ENCODE measurements at places on chromosomes 1 and 21.

GRCh38 chr1:25001125-25001915 lies 71.2 kb upstream of the RUNX3 start:
- no peak for DNase-seq

DNA sequence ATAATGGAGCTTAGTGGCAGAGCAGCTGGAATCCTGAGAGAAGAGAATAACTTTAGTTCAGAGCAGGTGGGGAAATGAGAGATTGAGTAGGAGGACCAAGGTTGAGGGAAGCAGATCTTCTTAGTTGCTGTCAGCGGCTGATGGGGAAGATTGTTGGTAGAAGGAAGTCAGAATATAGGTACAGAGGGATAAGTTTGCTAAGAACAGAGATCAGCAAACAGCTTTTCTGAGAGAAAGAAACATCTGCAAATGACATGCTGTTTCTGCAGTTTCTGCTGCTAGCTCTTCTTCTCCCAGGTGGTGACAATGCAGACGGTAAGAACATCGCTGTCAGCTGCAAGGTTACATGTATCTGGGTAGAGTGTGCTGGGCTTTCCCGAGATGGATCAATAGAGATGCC lies at the start of gene CD1C:
Gene CD1C, plus strand, starts transcription at position 113 of the 400 bp plus-strand sequence. Its CDS starts 142 bp downstream, at position 255.
- DNase-seq: no peak

GRCh38 chr1:182599339-182599738 lies 4.8 kb downstream of the RGS16 start:
- DNase-seq: no peak

DNA sequence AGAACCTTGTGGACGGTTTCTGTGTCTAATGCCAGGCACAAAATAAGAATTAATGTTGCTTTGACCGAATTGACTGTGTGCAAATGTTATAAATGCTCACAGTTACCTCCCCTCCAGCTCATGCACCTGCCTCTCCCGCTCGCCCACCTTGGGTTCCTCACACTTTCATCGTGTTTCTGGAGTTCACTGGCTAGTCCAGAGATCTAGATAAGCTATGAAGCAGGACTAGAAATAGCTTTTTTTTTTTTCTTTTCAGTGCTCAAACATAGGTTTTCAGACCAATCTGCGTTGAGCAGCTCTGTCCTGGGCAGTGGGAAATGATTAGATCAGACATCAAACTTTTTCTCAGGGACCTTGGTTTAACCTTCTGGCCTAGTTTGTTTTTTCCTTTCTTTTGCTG lies 11.1 kb downstream of the TENT5C start:
- DNase-seq: no peak

GRCh38 chr1:172431721-172432192 lies 11.3 kb downstream of the C1orf105 start:
- DNase-seq: no peak

DNA sequence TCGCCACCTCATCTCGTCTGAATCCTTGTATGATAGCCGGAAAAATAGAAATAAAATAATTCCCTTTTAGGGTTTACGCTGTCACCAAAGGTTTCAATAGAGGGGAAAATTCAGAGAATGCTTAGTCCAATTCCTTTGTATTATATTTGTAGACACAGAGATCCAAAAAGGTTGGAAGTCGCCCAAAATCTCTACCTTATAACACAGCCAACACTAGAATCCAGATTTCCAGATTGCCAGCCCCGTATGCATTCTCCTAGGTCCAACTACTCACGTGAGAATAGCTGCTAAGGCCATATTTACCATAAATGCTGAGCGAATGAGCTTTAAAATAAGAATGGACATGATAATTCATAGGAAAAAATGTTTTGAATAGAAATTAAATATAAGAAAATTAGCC lies 124.5 kb downstream of the KCNK1 start:
- DNase-seq: no peak

GRCh38 chr1:170296642-170297041 lies 150.9 kb downstream of the NTMT2 start:
- DNase-seq: no peak

DNA sequence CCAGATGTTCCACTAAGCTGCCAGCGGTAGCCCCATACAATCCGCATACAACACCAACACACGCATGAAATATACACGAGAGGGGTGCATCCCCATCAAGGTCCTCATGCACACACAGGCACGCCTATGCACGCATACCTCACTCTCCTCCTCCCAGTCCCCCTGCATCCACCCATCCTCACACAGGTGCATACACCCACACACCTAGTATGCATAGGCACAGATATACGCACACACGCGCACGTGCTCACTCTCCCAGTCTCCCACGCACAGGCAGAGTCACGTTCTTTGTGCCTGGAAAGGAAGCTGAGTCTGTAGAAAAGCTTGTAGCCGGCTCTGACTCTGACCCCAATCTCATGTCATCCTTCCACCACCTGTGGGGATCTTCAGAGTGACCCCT lies 16.9 kb upstream of the PADI2 start:
- DNase-seq: no peak

DNA sequence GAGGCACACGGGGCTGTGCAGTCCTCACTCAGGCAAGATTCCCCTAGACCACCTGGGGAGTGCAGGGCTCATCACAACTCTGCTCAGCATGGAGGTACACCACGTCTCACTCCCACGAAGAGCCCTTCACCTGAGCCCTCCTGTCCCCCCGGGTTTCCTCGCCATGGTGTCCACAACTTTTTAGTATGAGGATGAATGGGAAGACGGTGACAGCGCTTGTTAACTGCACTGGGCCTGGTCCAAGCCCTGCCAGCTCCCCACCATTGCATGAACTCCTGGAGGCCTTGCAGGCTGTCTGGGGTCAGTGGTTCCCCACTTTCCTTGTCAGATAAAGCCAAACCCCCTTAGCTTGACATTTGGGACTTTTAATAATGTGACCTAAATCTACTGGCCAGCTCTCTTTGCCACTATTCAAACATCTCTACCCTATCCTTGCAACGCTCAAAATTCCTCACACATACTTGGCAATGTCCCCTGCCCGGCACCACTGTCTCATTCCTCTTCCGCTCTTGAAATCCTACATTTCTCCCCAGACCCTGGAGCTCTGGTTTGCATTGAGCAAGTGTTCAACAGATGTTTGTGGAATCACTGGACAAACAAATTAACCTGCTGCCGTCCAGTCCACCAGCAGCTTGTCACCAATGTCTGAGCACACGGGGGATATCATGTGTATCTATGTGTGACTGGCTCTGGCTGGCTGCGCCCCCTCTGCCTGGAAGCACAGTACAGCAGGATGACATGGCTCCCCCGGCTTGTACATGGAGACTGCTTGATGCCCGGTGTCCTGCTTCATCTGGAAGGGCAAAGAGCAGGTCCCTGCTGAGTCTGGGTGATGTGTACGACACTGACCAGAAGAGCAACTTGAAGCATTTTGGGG lies 11.2 kb downstream of the TMEM9 start:
- DNase-seq: no peak

- DNase-seq: no peak
Observed at GRCh38 chr1:49036700-49037099, 260.0 kb upstream of the BEND5 start.

GRCh38 chr1:58699011-58699762 lies 675 bp downstream of the MYSM1 start:
- DNase-seq: no peak

GRCh38 chr1:246367041-246367440 lies 140.0 kb downstream of the SMYD3 start:
- DNase-seq: no peak

DNA sequence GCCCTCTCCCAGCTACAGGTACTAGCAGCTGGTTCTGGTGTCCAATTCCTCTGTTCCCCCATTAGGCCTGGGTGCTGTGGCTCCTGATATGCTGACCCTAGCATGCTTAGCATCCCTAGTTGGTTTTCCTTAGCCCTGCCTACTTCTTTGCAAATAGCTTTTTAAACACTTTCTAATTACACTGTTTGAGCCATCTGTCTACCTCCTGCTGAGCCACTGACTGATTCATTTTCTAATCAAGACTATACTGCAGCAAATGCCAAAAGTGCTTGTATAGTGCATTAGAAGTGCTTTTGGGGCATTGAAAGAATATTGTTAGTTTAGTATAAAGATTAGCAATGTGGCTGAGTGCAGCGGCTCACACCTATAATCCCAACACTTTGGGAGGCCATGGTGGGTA lies 36.3 kb downstream of the ERICH3 start:
- no peak for DNase-seq

DNA sequence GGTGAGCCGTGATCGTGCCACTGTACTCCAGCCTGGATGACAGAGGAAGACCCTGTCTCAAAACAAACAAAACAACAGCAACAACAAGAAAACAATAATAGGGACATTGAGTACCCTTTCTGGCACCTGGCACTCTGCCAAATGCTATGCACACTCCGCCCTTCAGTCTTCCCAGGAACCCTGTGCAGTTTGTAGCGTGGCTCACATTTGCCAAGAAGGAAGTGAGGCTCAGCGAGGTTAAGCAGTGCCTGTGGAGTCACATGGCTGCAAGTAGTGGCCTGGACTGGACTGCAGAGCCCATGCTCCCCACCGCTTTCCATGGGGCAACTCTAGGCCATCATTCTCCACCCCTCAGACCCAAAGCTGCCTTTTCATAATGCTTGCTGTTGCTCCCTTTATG lies 5.3 kb upstream of the EVA1B start:
- no peak for DNase-seq

- no peak for DNase-seq
Observed at GRCh38 chr1:21198929-21199328, 22.2 kb upstream of the EIF4G3 start.

DNA sequence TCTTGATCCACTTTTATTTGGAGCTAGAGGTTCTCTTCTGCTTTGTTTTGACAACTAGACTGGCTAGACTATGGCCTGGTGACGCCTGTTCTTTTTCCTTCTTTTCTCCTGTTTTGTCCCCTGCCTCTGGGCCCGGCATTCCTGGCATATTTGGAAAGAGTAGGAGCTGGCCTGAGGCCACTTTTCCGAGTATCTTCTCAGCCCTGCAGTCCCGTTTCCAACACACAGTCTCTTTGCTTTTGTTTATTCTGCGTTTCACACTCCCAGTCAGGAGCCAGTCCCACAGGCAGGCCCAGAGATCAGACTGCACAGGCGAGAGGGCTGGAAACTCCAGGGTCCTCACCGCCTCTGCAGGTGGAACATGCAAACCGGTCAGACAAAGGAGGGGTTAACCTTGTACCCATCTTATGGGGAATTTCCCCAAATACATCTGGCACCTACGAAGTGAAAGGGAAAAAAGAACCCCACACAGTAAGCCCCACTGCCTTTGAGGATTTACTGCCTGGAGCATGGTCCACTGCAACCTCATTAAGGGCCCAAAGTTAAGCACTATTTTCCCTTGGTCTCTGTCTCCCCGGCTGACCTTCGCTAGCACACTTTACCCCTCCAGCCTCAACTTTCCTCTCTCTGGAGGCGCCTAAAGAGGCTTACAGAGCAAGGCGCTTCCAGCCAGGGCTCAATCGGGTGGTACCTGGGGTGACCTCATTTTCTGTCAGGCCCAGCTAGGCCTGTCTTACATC lies 141.1 kb downstream of the TOMM20 start:
- DNase-seq: no peak

DNA sequence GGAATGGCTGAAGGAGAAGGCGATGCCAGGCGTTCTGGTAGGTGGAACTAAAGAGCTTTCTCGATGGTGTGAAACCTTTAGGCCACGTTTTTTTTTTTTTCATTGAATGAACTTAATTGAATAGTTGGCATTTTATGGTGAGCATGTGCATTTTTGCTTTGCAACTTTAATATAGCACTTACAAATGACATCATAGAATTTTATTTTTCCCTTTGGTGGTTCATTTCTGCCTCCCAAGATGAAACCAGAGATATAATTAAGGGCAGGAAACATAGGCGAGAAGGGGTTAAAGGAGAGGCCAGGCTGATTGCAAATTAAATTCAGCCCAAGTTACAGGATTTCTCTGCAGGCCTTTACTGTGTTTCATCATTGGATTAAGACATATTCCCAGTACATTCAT lies 85.5 kb upstream of the L1TD1 start:
- no peak for DNase-seq

- DNase-seq: no peak
Observed at GRCh38 chr1:206419250-206419649, 51.0 kb upstream of the IKBKE start.

DNA sequence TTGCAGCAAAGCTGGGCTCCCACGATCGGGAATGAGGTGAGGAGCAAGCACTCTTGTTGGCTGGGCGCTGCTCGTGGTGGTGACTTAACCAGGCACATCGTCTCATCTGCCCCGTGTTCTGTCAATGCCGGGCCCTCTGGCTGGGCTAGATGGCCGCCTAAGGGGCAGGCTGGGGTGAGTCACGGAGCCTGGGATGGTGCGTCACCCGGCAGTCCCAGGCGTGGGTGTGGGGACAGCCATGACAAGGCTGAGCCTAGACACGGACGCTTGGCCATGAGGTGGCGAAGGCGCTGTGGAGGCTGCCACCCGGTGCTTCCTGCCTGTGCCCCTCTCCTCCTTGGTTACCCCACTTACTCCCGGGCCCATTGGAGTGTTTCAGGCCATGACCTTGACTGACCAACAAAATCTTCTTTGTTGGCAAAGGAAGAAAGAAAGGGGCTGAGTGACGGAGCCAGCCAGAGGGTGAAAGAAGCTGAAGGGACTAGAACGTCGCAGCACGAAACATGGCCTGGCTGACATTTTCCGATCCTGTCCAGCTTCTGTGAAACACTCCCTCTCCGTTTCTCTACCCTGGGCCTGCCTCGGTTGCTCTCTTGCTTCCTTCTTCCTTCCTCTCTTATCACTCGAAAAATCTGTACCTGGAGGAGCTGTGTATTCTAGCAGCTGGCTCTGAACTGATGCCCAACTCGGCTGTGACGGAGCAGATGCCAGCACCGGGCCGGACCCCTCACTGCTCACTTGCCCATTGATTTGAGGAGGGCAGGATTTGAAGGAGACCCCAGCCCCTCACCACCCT lies 596 bp downstream of the CD247 start:
- no peak for DNase-seq

- no peak for DNase-seq
Observed at GRCh38 chr1:159686599-159687299, 27.6 kb downstream of the CRP start.

GRCh38 chr1:34970829-34971228 lies 14.3 kb downstream of the TMEM35B start:
- DNase-seq: no peak

DNA sequence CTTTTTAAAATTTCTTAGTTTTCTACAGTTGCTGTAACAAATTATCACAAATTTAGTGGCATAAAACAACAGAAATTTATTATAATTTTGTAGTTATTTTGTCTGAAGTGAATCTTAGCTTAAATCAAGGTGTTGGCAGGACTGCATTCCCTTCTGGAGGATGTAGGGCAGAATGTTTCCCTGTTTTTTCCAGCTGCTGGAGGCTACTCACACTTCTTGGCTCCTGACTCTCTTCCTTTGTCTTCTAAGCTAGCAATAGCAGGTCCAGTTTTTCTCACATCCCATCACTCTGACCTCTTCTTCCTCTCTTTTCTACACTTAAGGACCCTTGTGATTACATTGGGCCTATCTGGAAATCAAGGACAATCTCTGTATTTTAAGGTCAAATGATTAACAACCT lies 84.1 kb downstream of the PKN2 start:
- no peak for DNase-seq

- no peak for DNase-seq
Observed at GRCh38 chr1:207871117-207871649, 39.7 kb downstream of the CD34 start.

- DNase-seq: no peak
Observed at GRCh38 chr1:231774719-231775335, 148.2 kb downstream of the DISC1 start.

- no peak for DNase-seq
Observed at GRCh38 chr1:163697137-163697536, 375.4 kb downstream of the NUF2 start.

GRCh38 chr1:21234779-21235178 lies 55.5 kb downstream of the ECE1 start:
- DNase-seq: no peak
